ENCODE measurements at places on chromosomes 13 and 19.

DNA sequence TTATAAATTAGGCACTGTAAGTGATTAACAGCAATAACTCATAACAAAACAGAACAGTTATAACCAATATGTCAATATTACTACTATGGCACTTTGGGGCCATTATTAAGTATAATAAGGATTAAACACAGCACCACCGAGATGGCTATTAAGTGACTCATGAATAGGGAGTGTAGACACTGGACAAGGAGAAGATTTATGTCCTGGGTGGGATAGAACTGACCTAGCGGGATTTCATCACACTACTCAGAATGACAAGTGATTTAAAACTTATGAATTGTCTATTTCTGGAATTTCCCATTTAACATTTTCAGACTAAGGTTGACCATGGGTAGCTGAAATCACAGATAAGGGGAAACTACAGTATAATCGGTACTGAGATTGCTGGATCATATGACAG is 79.0 kb upstream of the SLC7A1 start:
- DNase-seq: no peak

DNA sequence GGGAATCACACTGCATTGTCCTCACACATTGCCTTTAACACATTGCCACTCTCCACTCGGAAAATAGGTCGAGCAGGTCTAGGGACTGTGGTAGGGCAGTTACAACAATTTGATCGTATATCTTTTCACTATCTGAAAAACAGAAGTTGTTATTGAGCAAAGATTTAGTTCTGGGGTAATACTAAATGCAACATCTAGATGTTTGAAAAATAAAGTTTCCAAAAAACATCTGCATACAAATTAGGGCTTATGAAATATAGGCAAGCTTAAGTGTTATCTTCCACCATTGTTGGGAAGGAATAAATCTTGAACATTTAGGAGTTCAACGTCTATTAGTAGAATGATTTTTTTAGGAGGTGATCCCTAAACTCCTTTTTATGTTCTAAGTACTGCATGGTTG is 768 bp upstream of the HS6ST3 start:
- no peak for DNase-seq

GRCh38 chr19:14091813-14092462 is 1.4 kb upstream of the SAMD1 start:
- no peak for DNase-seq

DNA sequence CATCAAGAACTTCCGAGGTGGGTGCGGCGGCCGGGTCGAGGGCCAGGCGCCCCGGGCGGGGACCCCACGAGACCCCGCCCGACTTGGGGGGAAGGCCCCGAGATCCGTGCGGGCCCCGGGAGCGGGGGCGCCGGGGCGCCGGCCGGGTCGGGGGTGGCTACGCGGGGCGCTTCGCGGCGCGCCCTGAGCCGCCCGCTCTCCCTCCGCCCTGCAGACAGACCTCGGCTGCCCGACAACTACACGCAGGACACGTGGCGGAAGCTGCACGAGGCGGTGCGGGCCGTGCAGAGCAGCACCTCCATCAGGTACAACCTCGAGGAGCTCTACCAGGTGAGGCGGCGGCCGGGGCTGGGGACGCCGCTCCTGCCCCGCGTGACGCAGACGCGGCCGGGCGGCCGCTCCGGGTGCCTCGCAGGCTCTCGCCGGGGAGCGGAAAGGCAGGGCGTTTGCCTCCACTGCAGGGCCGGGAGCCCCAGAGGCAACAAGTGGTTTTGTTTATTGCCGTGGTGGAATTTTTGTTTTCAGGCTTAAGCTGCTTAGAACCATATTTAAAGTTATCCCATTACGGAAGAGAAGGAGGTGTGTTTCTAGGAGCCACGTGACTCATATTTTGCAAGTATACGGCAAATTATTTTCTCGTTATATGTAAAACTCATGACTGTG is 477 bp downstream of the CUL4A start:
- DNase-seq: peak; percentile 69

DNA sequence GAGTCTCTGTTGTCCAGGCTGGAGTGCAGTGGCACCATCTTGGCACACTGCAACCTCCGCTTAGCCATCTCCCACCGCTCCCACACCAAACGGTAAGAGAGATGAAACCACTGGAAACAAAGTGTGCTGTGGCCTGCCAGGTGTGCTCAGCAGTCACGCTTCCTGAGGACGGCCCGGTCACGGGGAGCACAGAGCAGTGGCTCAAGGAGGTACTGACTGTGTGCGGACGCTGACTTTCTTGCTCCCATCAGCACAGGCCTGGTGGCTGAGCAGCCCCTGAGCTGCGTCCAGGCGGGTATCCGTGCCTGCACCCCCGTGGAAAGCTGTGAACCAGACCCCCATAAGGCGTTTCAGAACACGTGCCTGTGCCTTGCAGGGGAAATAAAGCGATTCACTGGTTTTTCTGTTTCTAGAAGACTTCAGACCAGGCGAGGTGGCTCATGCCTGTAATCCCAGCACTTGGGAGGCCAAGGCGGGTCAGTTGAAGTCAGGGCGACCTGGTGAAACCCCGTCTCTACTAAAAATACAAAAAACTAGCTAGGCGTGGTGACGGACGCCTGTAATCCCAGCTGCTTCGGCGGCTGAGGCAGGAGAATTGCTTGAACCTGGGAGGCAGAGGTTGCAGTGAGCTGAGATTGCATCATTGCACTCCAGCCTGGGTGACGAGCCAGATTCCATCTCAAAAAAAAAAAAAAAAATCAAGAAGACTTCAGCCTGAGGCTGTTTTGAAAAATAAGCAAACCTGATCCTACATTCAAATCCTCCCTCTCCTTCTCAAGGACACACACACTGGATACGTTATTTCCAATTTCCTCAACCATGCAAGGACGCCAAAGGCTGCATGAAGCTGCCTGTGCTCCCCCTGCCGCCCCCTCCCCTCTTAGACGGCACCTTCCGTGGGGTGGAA is 25.5 kb downstream of the ADPRHL1 start:
- DNase-seq: no peak

DNA sequence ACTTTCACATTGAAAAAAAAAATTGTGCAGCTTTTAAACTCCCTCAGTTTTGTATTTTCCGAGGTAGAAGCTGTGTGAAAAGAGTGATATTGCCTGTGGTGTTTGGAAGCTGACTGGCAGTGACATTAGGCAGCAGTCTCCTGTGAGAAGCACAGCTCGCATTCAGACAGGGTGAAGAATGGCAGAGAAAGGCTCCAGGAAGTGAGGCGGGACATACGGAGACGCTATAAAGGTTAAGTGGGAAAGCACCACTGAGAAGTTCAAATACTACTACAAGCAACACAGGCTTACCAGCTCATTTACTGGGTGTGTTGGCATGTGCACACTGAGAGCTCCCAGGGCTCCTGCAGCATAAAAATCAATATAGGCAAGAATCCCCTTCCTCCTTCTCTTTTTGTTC is 88.4 kb downstream of the RXFP2 start:
- DNase-seq: no peak

GRCh38 chr13:87878706-87879105 is 207.5 kb downstream of the SLITRK5 start:
- DNase-seq: no peak

- DNase-seq: no peak
These were observed 16.6 kb upstream of the ZNF536 start for GRCh38 chr19:30355586-30355985.

DNA sequence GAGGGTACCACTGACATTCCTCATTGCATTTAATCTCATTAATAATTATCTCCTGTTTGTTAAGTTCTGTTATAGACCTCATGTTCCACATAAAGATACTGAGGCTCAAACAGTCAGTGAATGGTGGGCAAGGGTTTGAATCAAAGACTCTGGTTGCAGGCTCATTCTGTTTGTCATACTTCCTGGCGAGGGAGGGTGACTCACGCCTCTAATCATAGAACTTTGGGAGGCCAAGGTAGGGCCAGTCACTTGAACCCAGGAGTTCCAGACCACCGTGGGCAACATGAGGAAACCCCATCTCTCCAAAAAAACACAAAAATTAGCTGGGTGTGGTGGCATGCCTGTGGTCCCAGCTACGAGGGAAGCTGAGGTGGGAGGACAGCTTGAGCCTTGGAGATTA is 220.7 kb upstream of the MIR17HG start:
- DNase-seq: no peak

DNA sequence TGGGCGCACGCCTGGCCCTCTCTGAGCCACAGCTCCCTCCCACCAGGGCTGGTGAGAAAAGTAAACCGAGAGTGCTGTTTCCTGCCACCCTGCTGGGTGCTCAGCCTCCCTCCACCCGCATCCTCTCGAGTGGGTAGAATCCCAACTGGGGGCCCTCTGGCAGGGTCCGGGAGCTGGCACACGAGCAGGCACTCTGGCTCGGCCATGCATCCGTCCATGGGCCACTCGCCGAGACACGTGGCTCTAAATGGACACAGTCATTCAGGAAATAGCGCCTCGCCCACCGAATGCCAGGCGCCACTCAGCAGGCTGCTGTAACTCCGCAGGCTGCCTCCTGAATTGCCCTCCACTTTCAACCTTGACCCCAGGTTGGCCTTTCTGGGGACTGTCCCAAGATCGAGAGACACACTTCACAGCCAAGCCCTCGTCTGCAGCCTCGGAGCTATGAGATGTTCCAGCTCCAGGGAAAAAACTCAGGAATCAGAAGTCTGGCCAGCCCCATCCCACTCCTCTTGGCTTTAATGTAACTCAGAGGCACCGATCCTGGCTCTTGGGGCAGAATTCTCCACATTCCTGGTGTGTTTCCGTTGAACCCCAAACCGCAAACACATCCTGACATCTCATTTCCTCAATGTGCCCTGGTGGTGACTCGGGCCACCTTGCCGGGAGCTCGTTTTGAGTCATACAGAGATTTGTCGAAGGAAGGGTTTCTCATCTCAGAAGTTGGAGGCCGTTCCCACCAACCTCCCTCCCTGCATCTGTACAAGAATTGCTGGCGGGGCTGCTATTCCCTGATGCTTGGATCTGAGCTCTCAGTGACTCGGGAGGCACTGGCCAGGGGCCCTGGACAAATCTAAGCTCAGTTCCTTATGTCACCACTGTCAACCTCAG is 14.1 kb downstream of the KLF2 start:
- DNase-seq: peak; percentile 79

- no peak for DNase-seq
These were observed 56.6 kb downstream of the COG3 start for GRCh38 chr13:45521297-45521696.

DNA sequence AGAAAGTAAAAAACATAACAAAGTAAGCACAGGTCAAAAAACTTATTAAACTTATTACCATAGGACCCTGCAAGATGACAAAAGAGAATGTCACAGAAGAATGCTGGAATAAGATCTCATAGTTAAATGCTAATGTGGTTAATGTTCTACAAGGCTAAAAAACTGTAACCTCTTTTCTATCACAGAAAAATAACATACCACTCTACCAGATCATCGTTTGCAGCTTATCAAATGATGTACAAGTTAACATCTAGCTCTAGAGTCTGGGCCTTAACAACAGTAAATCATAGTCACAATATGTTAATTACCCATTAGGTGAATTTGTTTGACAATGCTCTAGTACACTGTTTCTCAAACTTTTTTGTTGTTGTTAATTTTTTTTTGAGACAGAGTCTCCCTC is 53.0 kb downstream of the NUFIP1 start:
- no peak for DNase-seq
